ENCODE measurements at places on chromosomes 1 and 21.
A peak's percentile ranks its signal among the peaks of the same experiment; 100 is the strongest.

DNA sequence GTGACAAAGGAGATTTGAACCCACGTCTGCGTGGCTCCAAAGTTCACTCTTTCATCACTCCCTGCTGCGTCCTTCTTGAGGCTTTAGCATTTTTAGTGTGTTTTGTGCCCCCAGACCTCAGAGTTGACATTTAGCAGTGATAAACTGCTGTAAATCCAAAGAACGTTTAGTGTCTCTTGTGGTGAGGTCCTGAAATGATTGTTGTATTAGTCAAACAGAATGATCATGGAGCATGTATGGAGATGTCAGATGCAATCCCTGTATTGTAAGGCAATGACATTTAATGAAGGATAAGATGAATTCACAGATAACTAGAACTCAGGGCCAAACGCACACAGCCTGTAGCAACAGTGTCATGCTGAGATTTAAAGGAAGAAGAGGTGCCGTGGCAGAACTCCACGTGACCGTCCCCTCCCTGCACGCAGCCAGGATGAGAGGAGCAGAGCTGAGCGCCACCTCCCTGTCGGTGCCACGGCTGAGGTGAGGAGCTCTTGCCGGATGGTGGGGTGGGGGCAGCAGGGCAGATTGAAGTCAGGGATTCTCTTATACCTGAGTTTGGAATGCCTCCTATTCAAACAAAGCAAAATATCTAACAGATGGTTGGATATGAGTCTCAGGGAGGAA lies 30.1 kb downstream of the NTPCR start:
- DNase-seq, result no peak

DNA sequence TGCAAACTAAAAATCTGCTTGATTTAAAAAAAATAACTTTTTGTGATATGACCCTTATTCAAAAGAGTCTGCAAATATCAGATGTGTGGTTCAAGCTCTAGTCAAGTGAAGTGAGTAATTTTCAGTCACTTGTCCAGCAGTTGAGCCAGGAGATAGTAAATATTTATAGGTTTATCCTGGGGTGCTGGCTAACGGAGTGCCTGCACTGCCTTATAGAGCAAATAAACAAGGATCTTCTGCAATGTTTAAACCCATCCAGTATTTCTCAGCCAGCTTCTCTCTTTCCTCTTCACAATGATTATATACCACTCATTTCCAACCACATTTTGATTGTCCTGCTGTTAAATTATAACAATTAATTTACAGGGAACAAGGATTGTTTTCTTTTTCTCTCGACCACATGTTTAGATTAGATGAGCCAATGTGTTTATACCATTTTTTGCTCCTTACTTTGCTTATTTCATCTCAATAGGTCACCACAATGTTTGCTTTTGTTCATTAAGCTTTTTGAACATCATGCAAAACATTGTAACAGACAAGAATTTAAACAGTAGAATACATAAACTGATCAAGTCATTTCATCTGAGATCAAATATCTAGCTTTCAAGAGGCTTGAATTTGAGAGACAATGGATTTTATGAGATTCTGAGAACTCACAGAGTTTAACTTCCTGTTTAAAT lies 60.3 kb upstream of the GREM2 start:
- DNase-seq, result no peak

GRCh38 chr1:30417701-30418046 lies 305.7 kb downstream of the MATN1 start:
- DNase-seq, result no peak

- DNase-seq, result no peak
These were observed 10.4 kb upstream of the TMEM240 start for GRCh38 chr1:1550591-1551432.

DNA sequence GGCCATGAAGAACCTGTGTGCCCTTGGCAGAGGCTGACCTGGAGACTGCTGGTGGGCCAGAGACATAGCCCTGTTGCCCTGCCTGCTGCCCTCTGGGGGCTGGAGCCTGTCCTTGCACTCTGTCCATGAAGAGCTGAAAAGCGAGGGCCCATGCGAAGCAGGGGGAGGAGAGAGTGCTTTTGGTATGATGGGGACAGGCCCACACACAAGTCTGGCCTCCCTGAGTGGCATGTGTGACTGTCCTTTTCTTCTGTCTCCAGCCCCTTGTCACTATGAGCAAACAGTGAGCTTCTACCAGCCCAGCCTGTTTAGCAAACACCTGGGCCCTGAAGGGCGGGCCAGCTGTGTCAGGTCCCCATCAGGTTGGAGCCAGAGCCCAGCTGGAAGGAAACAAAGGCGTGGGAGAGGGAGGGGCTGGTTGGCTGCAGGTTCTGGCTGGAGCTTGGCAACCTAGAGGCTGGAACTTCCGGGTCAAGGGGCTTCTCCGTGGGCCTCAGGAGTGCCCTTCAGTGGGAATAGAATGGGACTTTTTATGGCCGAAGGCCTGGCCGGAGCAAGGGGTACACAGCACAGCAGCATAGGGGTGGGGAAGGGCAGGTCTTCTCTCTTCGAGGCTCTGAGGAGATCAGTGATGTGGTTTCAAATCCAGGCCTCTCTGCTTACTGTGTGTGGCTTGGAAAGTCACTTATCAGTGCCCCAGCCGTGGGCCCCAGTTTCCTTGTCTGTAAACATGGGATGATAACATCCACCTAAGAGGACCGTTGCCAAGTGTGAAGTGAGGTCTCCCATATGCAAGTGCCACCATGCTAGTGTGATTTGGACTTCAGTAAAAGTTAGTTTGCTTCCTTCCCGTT lies 14.3 kb downstream of the QSOX1 start:
- DNase-seq, result no peak

DNA sequence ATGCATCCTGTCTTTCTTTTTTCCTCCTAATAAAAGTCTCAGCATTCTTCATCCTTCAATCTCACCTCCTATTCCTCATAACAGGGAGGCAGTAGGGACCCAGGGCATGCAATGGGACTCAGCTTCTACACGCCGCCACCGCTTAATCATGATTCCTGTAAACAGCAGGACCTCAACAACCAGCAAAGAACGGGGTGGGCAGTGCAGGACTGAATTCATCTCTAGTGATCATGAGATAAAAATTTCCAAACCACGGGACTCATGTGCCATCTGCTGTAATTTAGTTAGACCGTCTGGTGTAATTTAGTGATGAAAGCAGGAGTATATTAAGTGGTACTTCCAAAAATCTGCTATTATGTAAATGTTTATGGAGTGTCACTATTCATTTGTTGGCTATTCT lies 5.4 kb downstream of the PRAMEF12 start:
- DNase-seq, result no peak

DNA sequence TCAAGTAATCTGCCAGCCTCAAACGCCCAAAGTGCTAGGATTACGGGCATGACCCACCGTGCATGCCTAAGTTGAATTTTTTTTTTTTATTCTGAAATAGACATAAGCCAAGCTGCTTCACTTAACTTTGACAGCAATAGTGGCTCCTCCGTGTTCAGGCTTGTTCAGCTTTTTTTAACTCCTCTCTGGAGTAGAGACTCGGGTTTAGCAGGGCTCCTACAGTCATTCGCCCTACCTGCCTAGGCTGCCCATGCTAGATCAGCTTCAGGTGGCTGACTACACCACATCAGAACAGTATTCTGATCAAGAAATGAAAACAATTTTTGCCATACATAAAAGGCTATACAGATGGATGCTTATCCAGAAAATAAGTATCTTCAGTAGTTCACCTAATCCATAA lies 14.7 kb downstream of the ARID4B start:
- no peak for DNase-seq

- DNase-seq, result no peak
These were observed 14.8 kb upstream of the KIF1B start for GRCh38 chr1:10195570-10195969.

DNA sequence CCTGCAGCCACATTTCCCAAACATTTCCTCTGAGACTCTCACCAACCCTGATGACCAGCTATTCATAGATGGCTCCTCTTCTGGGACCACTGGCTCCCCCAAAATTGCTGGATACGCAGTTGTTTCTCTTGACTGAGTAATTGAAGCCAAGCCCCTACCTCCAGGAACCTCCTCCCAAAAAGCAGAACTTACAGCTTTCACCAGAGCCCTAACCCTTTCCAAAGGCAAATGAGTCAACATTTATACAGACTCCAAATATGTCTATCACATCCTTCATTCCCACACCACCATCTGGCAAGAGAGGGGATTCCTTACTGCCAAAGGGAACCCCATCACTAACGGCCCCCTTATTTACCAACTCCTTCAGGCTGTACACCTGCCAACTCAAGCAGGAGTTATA lies 20.3 kb upstream of the CA6 start:
- DNase-seq, result no peak

- peak; percentile 24 for DNase-seq
These were observed 7.8 kb downstream of the PTTG1IP start for GRCh38 chr21:44865561-44866280.

- no peak for DNase-seq
These were observed 76.9 kb upstream of the LYST start for GRCh38 chr1:235943581-235944114.

GRCh38 chr1:79777481-79778219 lies 771.1 kb upstream of the ADGRL4 start:
- no peak for DNase-seq

GRCh38 chr1:92848201-92848600 lies 16.4 kb downstream of the RPL5 start:
- no peak for DNase-seq

DNA sequence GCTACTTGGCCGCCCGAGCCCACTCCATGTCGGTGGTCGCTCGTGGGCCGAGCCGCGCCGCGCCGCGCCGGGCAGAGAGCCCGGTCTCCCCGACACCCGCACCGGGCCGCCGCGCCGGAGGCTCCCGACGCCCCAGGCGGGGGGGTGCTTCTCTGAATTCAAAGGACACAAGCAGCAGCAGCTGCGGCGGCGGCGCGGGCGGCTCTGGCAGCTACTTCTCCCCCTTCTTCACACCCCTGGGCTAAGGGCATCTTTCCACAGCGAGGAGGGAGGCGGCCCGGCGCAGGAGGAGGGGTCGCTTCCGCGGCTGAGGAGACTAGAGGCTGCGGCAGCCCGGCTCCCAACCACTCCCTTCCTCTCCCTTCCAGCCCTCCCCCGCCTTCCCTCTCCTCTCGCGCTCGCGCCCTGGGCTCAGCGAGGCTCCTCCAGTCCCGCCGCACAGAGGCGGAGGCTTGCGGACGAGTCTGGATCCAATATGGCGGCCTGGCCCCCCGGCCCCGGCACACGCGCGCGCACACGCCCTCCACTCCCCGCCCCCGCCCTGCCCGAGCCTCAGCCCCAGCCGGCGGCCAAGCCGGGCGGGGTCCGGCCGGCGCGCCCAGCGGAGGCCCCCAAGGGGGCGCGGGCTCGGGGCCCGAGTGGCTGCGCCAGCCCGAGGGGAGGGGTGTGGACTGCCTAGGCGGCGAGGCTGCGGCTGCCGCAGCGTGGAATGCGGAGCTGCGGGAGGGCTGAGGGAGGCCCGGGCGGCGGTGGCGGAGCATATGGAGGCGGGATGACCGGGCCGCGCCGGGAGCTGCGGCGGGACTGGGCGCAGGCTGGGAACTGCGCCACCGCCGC lies at the start of gene CDC42BPA:
Gene CDC42BPA, minus strand, starts transcription at position 477 of the 837 bp plus-strand sequence. CDS start 1,310 bp downstream, outside the sequence.
- DNase-seq, result peak; percentile 19
